ENCODE measurements at places on chromosomes 5 and 9.

DNA sequence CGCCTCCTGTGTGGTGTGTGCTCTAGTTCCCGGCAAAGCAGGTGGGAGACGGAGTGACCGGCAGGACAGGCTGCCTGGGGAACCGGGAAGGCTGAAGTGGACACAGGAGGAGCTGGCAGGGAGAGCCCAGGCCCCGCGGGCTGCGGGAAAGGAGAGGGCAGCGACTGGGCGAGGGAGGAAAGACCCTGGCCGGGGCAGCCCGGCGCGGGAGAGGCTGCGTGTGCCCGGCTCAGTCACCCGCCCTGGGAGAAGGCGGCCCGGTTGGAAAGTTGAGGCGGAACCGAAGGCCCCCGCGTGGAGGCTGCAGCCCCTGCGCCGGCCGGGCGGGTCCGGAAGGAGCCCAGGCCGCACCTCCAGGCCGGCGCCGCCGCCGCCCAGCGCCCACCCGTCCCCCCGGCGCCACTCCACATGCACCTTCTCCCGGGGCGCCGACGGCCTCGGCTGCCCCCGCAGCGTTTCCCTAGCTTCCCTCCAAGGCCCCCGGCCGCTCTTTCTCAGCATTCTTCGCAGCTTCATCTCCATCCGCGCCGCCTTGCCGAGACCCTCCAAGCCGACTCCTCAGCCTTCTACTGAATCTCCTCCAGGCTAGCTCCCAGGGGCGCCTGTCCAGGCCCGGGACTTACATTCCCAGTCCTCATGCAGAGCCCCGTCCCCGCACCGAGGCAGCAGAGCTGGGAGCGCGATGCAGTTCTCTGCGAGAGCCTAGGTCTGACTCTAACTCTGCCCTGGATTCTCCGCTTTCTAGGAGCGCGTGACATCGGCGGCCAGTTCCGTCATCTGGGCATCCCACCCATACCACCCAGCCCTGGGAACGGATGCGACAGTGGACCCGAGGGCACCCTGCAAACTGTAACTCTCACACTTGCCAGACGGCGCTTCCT is 152.0 kb downstream of the ERCC6L2 start:
- no peak for DNase-seq

- no peak for DNase-seq
Observed at GRCh38 chr9:111683392-111683791, 22.0 kb downstream of the GNG10 start.

- DNase-seq = no peak
Observed at GRCh38 chr9:113621309-113621791, 157.8 kb downstream of the RGS3 start.

GRCh38 chr9:29213417-29214153 is 1640.3 kb upstream of the C9orf72 start:
- peak; percentile 32 for DNase-seq

GRCh38 chr5:74375271-74375670 is 265.3 kb downstream of the ENC1 start:
- DNase-seq = no peak

- DNase-seq = no peak
Observed at GRCh38 chr5:179512452-179513000, 37.8 kb upstream of the RUFY1 start.

GRCh38 chr9:137621131-137621757 is 2.4 kb downstream of the EHMT1 start:
- DNase-seq = no peak

GRCh38 chr5:85651731-85652130 is 966.0 kb upstream of the COX7C start:
- DNase-seq = no peak

- DNase-seq = no peak
Observed at GRCh38 chr5:83644301-83644700, 76.4 kb downstream of the HAPLN1 start.

GRCh38 chr5:74279244-74279643 is 361.3 kb downstream of the ENC1 start:
- DNase-seq = no peak

GRCh38 chr9:106655966-106656365 is 207.0 kb upstream of the ZNF462 start:
- DNase-seq = no peak

DNA sequence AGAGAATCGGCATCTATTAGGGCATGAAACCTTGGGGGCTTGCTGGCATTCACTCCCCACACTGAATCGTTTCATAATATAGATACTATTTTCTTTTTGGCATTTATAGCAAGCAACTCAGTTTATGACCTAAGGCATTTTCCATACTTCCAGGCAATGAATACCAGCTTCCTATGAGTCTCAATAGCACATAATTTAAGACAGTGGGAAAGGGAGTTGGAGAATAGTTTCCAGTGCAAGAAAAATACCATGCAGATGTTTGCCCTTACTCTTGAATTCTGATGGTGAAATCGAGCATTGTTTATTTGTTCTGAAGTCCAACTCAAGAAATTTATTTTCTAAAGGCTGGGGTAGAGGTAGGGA is 175.8 kb upstream of the KLF9 start:
- no peak for DNase-seq

DNA sequence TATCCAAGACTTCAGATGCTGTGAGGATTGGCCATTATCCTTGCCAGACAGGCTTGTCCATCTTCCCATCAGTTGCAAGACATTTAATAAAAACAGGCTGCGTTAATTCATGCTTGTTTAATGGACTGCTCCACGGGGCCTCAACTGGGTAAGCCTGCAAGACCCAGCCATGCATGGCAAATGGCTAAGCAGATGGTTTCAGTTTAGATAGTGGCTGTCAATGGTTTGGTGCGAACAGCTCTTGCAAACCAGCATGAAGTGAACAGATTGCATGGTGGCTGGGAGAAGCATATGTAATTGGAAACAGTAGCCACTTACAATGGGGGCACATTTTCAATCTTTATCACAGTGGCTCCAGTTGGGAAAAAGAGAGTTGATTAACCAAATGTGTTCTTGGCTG is 628.2 kb upstream of the KLF4 start:
- no peak for DNase-seq

- DNase-seq = no peak
Observed at GRCh38 chr5:78755822-78756429, 107.4 kb upstream of the LHFPL2 start.

DNA sequence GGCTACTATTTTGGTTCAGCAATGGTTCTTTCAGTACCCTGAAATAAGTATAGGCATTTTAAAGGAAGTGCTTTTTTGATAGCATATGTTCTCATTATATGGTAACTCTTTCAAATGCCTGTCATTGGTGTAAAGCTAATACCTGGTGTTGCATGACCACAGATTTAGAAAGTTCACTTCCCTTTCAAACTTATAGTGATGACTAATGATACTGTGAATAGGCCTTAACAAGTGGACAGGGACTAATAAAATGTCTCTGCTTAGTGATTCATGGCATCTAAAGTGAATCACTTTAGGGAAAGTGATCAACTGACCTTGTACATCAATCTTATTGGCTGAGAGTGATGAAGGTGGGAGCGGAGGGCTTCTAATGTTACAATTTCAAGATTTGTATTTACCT is 21.6 kb downstream of the MRPL22 start:
- peak; percentile 90 for DNase-seq

- DNase-seq = no peak
Observed at GRCh38 chr5:61251874-61252642, 80.0 kb upstream of the ZSWIM6 start.

DNA sequence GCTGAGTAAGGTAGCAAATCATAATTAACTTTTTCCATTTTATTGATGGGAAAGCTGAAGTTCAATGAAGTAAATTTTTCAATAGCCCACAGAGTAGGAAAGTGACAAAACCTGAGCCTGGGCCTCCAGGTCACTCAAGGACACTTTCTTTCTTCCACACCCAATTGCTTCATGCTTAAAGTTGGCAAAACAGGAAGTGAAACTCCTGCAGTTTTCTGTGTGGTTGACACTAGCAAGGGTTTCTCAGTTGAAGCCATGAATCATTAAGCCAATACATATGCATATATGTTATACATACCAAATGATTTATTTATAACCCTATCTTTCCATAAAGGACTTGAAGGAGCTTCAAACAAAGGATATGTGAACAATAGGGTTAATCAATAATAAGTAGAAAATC is 13.9 kb downstream of the TLR4 start:
- no peak for DNase-seq

DNA sequence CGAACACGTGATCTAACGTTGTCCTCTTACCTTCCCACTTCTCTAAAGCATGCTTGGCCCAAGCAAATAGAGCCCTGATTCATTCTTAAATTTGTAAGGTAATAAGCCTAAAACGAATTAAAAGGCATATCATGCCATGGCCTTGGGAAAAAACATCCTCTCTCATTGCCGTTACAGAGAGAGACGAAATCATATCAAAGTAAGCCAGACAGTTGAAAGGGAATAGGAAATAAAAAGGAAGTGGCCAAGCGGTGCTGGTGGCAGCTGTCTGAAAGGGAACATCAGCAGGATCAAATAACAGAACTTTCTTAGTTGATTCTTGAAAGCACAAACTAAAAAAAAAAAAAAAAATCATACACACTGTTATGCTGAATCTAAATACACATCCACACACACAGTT is 49.1 kb upstream of the CDH6 start:
- no peak for DNase-seq

GRCh38 chr5:39211773-39212172 is 7.6 kb downstream of the FYB1 start:
- no peak for DNase-seq

DNA sequence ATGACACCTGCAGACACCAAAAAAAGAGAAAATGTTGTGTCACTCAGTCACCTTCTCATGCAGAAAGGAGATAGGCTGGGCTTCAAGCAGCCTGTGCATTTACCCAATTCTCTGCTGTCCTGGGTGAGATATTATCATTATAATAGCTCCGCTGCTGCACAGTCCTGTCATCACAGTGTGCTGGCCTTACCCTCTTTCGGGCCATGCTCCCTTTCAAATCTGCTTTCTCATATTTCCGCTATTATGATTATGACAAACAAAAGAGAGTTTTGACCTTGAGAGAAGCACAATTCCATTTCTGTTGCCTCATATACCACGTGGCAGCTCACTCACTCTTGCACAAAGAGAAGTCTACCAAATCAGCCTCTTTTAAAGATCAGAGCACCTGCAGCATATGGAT is 1350.1 kb upstream of the ACO1 start:
- no peak for DNase-seq

- no peak for DNase-seq
Observed at GRCh38 chr9:5364294-5365024, 24.8 kb upstream of the RLN1 start.

Data from RWPE1 (cell line).